Hematopoietic multipotent progenitor cell treated with erythropoietin and hydrocortisone succinate and interleukin-3 and kit ligand, for 6 days (in vitro differentiated cells): ENCODE measurements at places on chromosomes 6 and 20.
A peak's percentile ranks its signal among the peaks of the same experiment; 100 is the strongest.

- DNase-seq = no peak
Observed at GRCh38 chr20:47799116-47799715, 13.9 kb upstream of the SULF2 start.

GRCh38 chr6:149129371-149130077, 188.0 kb upstream of the TAB2 start:
- DNase-seq = peak; percentile 64

GRCh38 chr6:135651964-135652755, 154.6 kb upstream of the AHI1 start:
- DNase-seq = peak; percentile 49

DNA sequence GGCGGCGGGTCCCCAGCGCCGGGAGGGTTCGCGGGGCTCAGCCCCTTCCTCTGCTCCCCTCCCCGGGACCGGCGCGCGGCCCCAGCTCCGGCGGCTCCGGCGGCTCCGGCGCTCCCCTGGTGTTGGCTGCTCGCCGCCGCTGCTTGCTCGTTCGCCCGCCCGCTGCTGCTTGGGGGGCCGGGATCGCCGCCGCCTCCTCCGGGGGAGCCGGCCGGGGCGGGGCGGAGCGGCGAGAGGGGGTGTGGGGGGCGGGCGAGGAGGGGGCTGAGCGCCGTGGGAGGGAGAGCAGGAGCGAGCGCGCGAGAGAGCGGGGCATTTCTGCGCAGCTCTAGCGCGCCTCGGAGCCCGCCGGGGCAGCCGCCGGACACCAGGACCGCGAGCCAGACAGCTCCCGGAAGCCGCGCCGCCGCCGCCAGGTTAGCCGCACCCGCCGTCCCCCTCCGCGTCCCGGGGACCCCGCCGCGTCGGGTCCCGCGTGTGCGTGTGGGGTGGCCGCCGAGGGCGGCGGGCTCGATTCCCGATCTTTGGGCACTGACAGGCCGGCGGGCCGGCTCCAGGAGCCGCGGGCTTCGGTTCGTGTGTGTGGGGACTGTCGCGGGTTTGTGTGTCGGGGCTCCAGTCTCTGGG, 62.0 kb upstream of the EPB41L1 start:
- peak; percentile 24 for DNase-seq

- DNase-seq = no peak
Observed at GRCh38 chr6:57265755-57266221, 43.7 kb upstream of the RAB23 start.

DNA sequence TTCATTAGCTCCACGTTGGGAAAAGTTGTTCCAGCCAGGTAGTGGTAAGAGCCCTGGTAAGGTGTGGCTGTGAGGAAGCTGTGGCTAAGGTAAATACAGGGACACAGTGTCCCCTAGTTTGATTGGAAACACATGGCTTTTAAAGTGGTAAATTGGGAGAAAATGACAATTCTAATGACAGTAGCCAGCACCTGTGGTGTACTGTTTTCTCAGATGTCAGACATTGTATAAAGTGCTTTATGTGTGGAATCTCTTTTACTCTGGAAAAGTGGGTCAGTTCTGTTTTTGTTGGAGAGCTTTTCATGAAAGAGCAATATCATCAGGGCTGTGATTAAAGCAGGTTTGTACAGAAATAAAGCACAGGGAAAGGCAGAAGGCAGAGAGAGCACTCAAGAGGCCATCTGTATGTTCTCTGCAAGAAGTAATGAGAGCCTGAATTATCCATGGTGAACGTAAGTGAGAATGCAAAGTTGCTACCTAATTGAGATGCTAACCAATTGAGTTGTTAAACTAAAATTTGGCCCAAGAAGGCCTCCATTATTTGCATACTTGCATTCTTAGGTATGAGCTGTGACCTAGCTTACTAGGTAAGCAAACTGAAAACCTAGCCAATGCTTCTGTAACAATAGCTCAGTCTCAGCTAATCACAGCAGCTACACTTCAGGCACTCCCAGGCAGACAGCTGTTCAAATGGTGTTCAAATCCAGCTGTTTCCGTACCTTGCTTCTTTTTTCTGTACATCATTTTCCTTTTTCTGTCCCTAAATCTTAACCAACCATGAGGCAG, 28.2 kb downstream of the MRAP2 start:
- DNase-seq = no peak

- peak; percentile 10 for DNase-seq
Observed at GRCh38 chr6:122365775-122366403, 33.6 kb upstream of the HSF2 start.

- DNase-seq = peak; percentile 46
Observed at GRCh38 chr6:37566111-37566949, 66.6 kb upstream of the CCDC167 start.

GRCh38 chr6:100212131-100212530, 218.1 kb upstream of the MCHR2 start:
- DNase-seq = no peak

GRCh38 chr6:33692760-33693158, 18.7 kb downstream of the UQCC2 start:
- DNase-seq = peak; percentile 73
